ENCODE measurements at places on chromosomes 6 and 20. TPM values are rescaled to one million over a fixed set of nuclear protein-coding genes. Genes with fewer than 3 reads are reported as not detected.

Gene IRF4
- total RNA-seq: 0.45 TPM

Gene SMOC2
- total RNA-seq: not detected

Gene CCM2L
- total RNA-seq: 0.33 TPM

Gene SLPI
- 9.3 TPM for total RNA-seq

Gene BRPF3
- 10.5 TPM for total RNA-seq

Gene PTCRA
- total RNA-seq: not detected

Gene DST
- 61.2 TPM for total RNA-seq

Gene SSTR4
- total RNA-seq: 0.12 TPM

Gene CST1
- total RNA-seq: 1.1 TPM

Gene FAM210B
- total RNA-seq: 11.7 TPM

Data from A549 treated with CORT108297 at 1 μM for 4 hours (cell line).